ENCODE measurements at places on chromosomes 3 and 15. TPM values are rescaled to one million over a fixed set of nuclear protein-coding genes. Genes with fewer than 3 reads are reported as not detected.

ZPLD1 gene
- total RNA-seq, result not detected

ANKRD63 gene
- not detected for total RNA-seq

CYP1A2 gene
- total RNA-seq, result not detected

DNA sequence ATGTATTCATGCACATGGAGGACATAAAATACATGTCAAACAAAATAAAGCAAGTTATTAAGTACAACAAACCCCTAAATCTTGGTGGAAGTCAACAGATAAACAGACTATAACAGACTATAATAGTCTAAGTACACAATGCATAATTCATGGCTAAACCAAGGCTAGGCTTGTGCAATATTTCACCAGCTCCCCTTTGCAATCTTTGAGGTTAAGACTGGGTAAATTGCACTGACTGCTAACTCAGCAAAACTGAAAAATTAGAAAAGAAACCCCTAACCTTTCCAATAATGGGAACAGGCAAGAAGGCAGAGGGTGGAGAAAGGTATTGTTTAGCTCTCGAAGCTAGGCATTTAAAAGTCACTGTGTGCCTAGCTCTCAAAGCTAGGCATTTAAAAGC is 304.9 kb upstream of the WNT5A start:
- H3K27ac ChIP-seq, result no peak overlapping the region
- no peak overlapping the region for H3K4me3 ChIP-seq
- H3K27me3 ChIP-seq, result no peaks in the 10 kb centered on the region
- no peaks in the 10 kb centered on the region for H3K4me1 ChIP-seq
- DNase-seq, result no peak
- no peaks in the 10 kb centered on the region for H3K36me3 ChIP-seq

GRCh38 chr3:168093790-168094189 is 1.9 kb downstream of the GOLIM4 start:
- no peak overlapping the region for H3K27ac ChIP-seq
- no peak for DNase-seq
- peaks cover 36% of the 10 kb centered on the region for H3K27me3 ChIP-seq

- H3K4me1 ChIP-seq, result no peaks in the 10 kb centered on the region
- no peak overlapping the region for H3K4me3 ChIP-seq
- DNase-seq, result no peak
These were observed 48.7 kb downstream of the PRICKLE2 start for GRCh38 chr3:64176461-64176996.

All from activated CD4-positive, alpha-beta T cell treated with anti-CD3 and anti-CD28 coated beads, Interleukin-2, amount 10 ng/mL, durations not matched to agents 24 days and 14 days (primary cell).